ACHN (cell line): ENCODE measurements at places on chromosomes 2 and 18.

GRCh38 chr2:54945391-54946219, 104.6 kb downstream of the RTN4 start:
- DNase-seq, result no peak

DNA sequence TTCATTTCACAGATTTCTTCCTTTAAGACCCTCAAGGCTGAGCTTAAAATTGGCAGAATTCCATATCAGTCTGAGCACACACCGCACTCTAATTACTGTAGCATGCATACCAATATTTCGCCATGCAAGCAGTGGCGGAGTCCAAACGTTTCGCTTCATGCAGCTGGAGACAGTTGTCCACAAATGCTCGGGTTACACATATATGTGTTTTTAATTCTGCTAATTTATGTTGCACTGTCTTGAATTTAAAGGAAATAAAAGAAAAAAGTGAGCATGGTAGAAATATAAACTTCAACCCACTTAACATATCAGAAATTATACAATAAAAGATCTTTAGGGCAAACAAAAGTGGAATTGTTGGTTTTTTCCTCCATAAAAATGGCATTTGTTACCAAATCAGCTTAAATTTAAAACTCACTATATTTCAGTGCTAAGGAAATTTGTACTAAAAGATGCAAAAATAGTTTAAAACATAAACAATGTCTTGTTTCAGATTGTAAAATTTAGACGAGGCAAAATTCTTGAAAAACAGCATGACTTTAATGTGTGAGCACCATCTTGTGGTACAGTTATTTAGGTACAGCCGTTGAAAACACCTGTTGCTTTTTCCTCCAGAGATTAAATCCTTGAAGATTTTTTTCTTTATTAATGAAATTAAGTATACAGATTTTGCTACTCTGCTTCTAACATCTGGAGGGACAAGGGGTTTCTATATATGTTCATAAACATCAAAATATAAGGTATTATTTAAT, 24.1 kb upstream of the KANSL1L start:
- peak; percentile 75 for DNase-seq

GRCh38 chr18:72375618-72376017, 168.5 kb downstream of the CBLN2 start:
- peak; percentile 8 for DNase-seq

DNA sequence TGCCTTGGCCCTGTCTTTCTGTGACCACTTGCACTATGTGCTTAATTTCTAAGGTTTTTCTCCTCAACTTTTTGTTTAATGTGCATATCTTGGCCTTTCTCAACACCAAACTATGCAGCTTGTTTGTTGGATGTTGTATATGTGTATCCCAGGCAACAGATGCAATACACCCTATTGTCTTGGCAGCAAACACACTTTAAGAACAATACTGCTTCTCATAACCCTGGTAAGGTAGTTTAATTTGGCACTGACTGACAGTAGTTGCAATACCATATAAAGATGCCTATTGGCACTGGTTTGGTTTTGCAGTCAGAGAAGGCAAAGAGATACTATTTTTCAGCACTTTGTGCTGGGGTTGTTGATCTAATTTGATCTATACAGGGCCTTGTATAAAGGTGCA, 360.7 kb upstream of the CWC22 start:
- no peak for DNase-seq

DNA sequence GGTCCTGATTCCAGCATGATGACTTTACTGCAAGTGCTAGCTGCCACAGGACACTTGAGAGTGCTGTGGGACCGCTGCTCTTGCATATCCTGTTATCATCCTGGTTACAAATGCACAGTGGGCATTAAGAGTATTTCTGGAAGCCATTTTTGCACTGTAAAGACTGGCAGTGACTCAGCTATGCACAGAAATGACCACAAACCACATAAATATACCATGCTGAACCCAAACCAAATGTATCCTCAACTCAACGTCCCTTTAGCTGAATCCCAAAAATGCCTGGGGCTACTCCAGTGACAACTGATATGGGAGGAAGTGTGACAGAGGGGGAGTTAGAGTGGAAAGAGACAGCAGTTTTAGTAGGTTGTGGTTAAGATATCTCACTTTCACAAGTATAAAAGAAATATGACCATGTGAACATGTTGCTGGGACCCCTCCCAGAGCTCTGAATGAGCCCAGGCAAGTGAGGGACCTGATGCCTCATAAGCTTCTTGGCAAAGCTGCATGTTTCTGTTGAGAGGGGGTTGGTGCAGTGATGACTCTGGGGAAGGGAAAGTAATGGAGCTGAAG, 37.3 kb downstream of the RHBDD1 start:
- no peak for DNase-seq
